Naive B cell (primary cell): ENCODE measurements at places on chromosomes 3 and 15.

- no peak for DNase-seq
Measured at GRCh38 chr15:65762399-65762798, 29.7 kb downstream of the DENND4A start.

DNA sequence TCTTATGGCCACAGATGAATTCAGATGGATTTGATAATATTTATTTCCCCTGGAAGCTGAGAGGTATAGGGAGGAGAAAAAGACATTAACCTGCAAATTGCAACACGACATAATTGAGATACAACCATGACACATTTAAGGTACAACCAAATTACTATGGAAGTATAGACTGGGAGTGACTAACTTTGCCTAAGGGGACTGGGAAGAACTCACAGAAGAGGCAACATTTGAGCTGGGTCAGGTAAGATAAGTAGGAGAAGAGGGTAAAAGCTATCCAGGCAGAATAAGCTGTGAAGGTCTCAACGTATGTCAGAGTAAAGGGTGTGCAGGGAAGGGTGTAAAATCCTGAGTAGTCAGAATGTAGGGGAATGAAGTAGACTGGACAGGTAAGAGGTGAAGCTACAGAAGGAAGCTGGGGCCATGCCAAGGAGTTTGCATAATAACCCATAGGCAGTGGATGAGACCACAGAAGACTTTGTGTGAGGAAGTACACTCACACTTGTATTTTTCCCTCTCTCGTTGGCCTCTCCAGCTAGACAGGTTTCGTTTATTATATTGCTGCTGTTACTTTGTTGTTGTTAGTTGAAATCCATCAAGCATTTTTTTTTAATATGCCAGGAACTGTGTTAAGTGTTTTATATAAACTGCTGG is 28.0 kb upstream of the PTX3 start:
- DNase-seq, result no peak

DNA sequence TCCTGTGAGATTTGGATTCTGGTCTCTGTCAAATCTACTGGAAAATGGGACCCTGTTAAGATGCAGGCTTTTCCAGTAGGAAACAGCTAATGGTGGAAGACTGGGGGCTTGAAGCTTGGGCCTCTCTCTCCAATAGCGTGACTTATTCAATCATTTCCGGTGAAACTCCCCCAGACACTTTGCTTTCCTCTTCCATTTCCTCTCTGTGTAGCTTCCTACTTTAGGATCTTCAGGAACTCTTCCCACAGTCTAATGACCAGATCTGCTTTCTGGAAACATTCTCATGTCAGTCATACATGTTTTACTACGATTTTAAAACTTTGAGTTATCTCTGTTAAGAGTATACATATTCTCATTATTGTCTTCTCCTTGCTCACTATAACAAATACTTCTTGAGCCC is 28.0 kb upstream of the TPRG1 start:
- DNase-seq, result no peak

DNA sequence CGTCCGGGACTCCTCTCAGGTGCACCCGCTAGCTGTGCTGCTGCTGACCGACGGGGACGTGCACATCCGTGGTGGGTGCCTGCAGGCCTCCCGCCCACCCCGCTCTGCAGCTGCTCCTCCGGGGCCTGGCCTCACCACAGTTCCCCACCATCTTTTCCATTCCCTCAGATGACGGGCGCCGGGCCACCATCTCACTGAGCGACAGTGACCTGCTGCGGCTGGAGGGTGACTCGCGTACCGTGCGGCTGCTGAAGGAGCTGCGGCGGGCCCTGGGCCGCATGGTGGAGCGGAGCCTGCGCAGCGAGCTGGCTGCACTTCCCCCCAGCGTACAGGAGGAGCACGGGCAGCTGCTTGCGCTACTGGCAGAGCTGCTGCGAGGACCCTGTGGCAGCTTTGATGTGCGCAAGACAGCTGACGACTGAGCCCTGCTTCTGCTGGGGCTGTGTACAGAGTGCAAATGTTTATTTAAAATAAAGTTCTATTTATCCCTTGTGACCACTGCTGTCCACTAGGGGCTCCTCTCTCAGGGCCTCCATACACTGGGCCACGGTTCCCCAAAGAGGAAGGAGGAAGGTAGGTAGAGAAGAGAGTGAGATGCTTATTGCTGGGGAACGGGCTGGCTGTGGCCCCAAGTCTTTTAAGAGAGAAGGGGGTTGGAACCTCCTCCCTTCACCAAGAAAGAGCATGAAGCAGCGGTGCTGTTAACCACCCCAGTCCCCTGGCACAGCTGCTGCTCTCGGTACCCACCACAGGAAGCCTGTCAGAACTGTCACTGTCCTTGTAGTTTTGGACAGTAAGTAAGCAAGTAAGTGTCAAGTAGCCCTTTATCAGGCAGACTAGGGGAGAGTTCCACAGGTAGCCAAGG is 47.0 kb downstream of the DHX30 start:
- DNase-seq, result no peak

GRCh38 chr15:47796830-47797229 is 79.5 kb downstream of the SEMA6D start:
- no peak for DNase-seq

DNA sequence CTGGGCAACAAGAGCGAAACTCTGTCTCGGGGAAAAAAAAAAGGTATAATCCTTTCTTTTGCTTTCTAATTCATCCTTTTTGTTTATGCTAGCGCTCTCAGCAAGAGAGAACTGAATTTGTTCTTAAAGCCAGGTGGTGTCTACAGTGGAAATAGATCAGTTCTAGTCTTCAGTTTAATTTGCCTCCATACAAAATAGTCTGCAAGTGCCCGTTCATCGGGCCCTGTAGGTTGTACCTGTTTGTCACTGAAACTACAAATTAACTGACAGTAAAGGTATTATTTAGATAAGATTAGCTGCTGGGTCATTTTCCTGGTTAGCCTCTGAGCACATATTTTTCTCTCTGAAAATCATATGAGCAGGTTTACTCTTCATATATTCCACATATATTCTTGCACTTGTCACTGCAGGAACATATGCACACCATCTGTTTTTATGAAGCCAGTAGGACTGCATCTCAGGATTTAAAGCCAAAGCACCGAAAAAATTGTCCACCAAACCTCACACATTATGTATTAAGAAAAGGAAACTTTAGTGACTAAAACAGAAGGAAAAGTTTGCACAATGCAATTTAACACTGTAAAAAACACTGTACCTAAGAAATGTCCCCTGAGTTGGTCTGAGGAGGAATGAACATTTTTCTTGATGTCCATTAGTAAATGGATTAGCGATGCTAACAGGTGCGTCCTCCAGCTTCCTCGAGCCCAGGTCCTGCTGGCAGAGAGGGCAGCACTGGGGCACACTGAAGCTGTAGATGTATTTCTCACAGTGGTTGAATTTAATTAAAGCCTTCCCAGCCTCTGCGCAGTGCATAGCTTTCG is 437 bp downstream of the MKRN2OS start:
- no peak for DNase-seq

DNA sequence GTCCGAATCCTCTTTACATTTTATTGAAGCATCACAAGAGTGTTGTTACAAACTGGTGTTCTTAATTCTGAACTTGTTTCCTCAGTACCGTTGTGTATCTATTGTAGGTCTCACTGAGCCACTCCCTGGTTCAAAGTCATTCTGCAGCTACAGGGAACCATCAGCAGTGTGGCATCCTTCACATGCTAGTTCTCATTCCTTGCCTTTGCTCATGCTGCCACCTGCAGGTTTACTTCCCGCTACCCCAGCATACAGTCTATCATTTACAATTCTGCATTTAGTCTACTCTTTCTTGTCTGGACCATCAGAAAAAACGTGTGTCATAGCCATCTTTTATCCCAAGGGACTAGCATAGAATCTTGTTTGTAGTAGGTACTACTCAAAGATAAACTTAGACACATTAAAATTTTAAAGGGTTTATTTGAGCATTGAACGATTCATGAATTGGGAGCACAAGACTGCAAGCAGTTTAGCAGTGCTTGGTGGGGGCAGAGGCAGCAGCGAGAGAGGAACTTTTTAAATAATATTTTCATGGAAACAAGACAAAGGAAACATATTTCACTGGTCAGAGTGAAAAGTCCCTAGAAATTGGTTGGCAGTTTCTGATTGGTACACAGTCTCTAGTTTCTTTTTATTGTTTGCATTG is 402.1 kb downstream of the CADM2 start:
- DNase-seq, result no peak

DNA sequence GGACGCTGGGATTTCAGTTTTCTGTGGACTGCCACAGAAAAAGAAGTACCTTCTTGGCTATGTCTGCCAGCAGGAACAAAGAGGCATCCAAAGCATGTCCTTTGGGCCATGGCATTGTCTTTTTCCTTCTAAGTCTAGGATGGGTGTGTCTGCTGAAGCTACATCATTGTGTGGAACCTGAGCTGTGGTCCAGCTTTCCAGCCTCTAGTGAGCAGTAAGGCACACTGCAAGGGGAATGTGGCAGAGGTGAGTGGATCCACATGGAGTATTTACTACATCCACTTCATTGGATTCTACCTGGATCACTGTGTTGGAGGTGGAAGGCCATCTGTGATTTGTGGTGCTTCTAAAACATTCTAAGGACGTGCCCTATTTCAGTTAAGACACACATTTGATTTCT is 23.7 kb downstream of the CMTM8 start:
- DNase-seq, result no peak

DNA sequence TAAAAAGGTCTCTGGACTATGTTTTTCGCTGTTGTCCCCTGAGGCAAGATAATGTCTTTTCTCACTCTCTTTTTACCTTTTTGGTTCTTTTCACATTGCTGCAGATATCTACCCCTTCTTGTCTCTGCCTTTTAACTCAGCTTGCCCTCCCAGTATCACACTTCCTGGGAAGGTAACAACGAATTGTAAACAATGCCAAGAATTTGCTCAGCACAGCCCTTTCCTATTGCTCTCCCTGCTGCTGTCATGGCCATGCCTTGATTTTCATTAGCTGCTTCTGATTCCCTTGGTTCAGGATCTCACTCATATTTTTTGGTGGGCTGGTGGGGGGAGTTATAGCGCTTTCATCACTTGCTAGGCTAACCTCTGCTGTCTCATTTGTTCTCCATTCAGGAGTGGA is 123.1 kb upstream of the DPH6 start:
- no peak for DNase-seq

GRCh38 chr3:33211444-33211843 is 7.2 kb downstream of the SUSD5 start:
- DNase-seq, result no peak

DNA sequence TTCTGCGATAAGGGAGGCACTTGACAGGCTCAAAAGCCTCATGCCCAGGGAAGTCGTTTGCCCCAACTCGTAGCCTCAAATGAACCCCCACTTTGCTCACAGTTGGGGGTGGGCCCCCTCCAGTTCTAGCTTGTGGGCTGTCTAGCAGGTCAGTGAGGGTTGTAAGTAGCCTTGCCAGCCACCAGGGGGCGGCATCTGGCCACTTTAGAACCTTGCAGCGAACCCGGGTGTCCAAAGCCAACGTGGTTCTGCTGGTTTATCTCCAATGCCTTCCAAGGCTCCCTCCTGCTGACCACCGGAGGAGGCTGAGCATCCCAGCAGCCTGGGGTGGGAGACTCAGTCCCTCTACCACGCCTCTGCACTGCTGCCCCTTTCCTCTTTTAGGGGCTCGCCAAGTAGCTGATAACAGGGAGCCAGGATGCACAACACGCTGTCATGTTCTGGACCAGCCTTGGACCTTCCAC is 9.2 kb upstream of the RBSN start:
- peak; percentile 66 for DNase-seq

DNA sequence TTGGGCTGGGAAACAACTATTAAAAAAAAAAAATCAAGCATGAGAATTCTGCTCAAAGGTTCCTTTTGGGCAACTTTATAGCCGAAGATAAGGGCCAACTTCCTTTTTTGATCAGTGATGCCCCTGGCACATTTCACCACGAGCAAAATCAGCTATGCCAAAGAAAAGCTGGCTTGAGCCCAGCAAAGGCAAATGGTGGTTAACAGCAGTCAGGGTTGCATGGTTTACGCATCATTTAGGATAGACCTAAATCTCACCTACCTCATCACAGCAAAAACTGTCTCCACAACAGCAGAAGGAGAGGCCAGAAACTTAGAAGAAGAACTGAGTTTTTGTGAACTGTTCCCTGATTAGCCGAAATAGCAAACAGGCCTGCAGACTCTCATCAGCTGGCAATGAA is 220.1 kb upstream of the CDIN1 start:
- DNase-seq, result no peak

- no peak for DNase-seq
Measured at GRCh38 chr15:48842501-48842900, 31.6 kb upstream of the CEP152 start.

DNA sequence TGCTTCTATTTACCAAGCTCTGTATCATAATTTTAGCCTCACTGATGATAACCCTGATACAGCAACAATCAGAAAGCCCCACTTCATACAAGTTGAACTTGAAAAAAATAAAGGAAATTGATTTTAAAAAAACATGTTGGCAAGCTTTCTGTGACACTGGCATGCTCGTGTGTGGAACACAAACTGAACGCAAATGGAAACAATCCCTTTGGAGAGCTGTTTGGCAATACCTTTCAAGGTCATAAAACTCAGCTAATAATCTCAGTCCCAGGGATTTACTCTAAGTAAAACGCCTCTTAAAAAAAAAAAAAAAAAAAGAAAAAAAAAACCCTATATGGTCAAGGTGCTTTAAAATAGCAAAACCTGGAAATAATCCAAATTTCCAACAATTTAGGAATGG is 166.7 kb upstream of the BCL6 start:
- DNase-seq, result no peak

DNA sequence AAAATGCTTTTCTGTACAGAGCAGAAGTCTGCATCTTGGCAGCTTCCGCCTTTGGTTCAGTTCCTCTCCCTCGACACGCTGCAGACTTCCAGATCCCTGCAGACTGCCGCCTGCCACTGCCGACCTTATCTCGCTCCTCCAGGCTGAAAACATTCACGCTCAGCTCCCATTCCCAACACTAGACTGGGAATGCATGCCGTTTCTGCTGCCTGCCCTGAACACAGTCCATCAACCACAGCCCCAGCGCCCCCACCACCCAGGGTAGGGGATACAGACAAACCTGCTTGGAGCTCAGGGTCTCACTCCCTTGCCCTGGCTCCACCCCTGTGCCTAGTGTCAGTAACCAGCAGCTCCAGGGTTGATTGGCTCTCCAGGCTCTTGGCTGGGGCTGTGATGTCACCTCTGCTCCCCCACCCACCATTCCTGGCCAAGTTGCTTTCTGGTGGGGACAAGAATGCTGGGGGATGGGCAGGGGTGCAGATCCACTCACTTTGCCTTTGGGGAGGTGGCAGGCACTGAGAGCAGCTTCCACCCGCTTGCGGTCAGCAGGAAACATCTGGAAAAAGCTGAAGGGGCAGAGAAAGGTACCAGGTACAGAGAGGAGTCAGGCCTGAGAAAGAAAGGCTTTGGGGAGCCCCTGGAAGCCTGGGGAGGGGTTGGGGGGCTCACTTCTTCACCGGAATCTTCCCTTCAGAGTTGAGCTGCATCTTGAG is 6.1 kb downstream of the PLCB2 start:
- no peak for DNase-seq

DNA sequence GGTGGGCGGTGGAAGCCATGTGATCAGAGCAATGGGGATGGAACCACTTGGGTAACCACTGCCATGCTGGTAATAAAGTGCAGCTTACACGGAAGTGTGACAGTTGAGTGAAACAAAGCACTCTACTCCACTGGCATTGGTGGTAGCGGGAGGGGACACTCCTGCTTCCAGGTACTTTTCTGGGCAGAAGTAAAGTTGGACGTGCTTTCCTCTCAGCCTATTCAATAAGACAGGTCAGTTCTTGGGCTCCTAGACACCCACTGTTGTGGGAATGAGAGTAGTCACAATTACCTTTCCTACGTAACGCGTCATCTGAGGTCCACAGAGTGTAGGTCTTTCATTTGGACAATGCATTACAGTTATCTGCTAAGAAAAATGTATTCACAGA is 51.7 kb upstream of the CHD2 start:
- no peak for DNase-seq

GRCh38 chr3:17686613-17687012 is 55.8 kb downstream of the TBC1D5 start:
- no peak for DNase-seq
